ENCODE measurements at places on chromosomes 1 and 21.

DNA sequence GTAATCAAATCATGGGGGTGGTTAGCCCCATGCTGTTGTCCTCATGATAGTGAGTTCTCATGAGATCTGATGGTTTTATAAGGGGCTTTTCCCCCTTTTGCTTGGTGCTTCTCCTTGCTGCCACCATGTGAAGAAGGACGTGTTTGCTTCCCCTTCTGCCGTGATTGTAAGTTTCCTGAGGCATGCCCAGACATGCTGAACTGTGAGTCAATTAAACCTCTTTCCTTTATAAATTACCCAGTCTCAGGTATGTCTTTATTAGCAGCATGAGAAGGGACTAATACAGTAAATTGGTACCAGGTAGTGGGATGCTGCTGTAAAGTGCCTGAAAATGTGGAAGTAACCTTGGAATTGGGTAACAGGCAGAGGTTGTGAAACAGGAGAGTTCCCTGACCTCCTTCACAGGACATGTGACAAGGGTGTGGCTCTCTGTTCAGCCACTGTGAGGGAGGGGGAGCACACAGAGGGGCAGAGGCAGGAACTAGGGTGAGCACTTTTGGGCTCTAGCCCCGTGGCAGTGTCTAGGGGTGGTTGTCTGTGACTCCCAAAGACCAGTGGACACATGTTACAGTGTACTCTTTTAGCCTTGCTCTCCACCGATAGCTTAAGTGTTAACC lies 105.3 kb downstream of the BACH1 start:
- DNase-seq, result no peak

DNA sequence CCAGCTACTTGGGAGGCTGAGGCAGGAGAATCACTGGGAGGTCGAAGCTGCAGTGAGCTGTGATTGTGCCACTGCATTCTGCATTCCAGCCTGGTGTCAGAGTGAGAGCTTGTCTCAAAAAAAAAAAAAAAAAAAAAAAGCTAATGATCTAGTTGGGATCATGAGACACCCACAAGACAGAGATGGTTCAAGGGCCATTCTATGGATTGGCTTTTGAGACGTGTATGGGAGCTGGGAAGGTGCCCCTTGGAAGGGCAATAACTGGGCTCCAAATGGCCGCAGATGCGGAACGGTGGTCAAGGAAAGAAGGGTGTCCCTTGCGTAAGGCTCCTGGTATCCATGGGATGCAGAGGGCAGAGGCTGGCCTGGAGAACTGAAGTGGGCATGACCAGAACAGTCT lies 6.8 kb upstream of the ADAM15 start:
- DNase-seq, result no peak

GRCh38 chr1:241034203-241034936 lies 322.6 kb downstream of the RGS7 start:
- no peak for DNase-seq

GRCh38 chr21:40840401-40841125 lies 6.4 kb downstream of the DSCAM start:
- DNase-seq, result no peak

DNA sequence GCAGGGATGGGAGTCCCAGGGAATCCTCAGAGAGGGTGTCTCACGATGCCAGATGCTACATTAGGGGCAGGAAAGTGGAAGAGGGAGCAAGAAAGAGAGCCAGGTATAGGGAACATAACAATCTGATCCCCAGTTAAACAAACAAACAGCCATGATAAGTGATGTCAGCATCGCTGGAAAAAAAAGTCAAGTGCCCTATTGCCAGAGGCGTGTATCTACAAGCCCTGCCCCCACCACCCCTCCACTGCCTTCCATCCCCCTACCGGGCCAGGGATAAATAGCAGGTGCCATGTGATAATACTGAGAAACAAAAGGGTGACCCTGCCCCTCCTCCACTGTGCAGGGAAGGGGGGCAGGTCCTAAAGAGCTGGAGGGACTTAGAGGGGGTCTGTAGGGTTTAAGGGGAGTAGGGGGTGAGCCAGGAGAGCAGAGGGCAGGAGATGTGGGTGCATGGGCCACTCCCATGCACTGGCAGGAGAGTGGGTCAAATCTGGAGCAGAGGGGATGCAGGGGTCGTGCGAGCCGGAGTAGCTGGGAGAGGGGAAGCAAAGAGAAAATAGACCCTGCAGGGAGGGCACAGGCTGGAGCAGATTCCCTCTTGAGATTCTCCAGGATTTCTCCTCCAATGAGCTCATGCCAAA lies 3.4 kb downstream of the SLC26A9 start:
- DNase-seq, result no peak

- DNase-seq, result no peak
Observed at GRCh38 chr1:30335389-30335996, 387.9 kb downstream of the MATN1 start.

DNA sequence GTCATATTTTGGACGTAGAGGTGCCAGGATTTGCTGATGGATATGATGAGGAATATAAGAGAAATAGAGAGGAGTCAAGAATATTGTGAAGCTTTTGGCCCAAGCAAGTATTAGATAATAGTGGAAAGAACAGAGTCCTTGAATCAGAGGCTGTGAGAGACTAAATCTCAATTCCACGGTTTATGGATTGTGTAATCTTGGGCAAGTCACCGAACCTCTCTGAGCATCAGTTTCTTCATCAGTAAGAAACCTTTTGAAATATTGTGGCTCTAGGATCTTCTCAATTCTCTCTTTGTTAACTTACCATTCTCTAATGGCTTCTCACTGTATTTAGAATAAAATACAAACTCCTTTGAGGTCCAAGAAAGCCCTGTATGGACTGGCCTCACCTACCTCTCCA lies 77.6 kb downstream of the RPS6KA1 start:
- DNase-seq, result no peak

DNA sequence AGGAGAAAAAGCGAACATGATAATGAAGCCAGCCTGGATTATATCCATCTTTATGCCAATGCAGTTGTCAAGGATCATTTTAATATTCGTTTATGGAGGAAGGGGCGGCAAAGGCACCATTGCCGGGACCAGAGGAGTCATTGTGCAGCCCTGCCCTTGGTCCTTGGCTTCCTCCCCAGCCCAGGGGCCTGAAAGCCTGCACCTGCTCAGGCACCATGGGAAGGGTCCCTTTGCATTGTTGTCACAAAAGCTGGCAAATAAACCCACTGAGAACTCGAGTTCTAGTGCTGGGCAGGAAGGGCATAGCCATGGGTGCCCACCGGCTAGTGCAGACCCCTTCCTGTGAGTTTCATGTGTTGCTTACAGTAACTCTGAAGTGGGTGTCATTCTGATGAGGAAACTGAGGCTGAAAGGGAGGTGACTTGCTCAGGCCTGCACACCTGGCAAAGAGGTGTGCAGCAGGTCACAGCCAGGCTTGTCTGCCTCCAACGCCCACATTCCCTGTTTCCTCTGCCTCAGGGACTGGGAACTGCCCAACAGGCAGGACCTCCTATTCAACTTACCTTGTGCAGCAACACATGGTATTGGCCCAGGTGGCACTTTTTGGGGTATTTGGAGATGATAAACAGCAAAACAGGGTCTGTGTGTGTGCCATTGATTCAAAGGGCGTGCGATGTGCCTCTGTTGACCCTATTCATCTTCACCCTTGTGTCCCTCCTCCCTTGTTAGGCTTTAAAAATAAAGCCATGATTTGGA lies 84.6 kb downstream of the MAN1C1 start:
- DNase-seq, result no peak

DNA sequence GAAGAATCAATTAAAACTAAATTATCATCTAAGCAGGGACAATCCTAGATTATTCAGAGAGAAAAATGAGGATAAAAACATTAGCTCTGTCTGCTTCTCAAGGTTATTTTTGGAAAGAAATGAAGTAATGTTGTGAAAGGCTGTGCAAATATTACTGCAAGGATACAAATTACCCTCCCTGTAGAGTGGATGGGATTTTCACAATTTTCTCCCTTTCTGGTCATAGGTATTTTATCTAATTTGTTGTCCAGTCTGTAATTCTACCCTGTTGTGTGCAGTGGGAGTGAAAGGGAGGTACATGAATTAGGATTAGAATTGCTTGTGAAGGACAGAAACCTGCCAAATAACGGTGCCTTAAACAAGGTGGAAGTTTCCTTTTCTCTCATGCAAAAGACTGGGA lies 54.7 kb downstream of the MAP3K7CL start:
- no peak for DNase-seq

GRCh38 chr1:42259059-42259738 lies 75.8 kb downstream of the FOXJ3 start:
- DNase-seq, result no peak

GRCh38 chr1:43314233-43314632 lies 13.5 kb downstream of the TIE1 start:
- no peak for DNase-seq

DNA sequence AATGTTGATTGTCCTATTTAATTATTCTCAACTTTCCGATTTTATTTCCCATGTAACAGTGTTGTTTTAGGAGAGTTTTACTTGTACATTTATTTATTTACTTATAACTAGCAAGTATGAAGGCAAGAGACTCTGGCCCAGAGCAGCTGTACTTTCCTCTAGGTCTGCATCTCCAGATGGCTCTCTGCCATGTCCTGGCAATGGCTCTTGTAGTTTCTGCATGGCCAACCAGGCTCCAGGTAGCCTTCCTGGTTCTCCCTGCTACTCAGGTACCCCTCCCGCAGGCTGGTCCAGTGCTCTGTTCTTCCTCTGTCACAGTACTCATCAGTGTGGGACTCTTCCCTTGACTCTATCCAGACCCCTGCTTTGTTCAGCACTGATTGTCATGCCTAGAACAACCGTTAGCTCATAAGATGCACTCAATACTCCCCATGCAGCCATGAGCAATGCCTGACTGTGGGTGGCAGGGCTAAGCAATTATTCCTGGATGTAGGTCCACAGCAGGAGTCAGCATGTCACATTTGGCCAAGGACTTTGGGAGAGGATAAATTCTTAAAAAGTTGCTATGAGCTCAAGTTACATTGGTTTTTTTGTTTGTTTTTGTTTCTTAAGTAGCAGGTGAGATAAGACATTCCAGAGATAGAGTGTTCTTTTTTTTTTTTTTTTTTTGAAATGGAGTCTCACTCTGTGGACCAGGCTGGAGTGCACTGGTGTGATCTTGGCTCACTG lies 10.9 kb upstream of the IL20 start:
- DNase-seq, result no peak

GRCh38 chr1:26111530-26112406 lies at the start of gene PDIK1L:
TSS of gene PDIK1L (plus strand) at chr1:26111824. CDS start at chr1:26114309, 2,485 bp downstream.
- peak; percentile 91 for DNase-seq

DNA sequence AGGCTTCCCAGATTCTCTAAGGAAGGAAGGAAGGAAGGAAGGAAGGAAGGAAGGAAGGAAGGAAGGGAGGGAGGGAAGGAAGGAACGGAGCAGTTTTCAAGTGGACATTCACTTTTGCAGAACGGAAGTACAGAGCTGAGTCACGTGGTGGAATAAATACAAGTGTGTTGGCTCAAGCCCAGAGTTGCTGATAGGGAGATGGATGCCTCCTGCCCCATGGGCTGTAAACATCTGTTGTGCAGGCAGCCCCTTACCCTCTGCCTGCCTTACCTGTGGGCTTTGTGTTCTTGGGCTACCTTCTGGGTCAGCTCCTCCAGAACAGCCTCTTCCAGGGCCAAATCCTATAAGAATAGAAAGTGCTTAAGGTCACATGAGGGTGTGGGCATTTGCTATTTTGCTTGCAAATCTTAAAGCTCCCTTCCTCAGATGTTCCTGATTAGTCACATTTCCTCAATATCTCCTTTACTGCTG lies 121.7 kb downstream of the SMYD2 start:
- DNase-seq, result no peak

GRCh38 chr1:74388855-74389254 lies 123.6 kb downstream of the LRRC53 start:
- no peak for DNase-seq

- no peak for DNase-seq
Observed at GRCh38 chr1:200468264-200469001, 58.6 kb upstream of the ZNF281 start.

- DNase-seq, result no peak
Observed at GRCh38 chr1:49995734-49996133, 28.0 kb downstream of the AGBL4 start.

DNA sequence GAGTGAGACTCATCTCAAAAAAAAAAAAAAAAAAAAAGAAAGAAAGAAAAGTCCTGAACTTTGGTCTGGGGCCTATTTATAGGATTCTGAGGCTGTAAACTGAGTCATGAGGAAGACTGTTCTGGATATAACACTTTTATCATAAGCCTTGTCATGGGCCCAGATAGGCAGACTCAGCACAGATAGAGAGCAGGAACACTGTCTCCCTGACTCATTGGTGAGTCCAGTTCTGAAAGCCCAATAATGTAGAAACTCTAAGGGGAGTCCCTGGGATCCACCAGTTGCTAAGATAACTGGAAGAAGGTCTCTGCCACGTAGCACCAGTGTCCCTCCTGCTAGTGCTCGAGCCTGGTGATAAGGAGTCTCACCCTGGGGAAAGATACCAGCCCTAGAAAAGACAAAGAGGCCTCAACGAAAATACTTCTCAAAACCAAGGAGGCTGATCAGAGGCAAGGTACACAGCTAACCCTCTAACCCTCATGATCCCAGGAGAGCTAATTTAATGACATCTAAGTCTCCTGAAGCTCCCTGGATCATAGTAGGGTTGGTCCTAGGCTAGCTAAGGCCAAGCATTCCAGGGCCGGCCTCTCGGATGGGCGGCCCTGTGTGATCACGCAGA lies 43.5 kb downstream of the LPAR3 start:
- DNase-seq, result no peak

- DNase-seq, result no peak
Observed at GRCh38 chr1:1327291-1327690, 2.7 kb downstream of the CPTP start.

- no peak for DNase-seq
Observed at GRCh38 chr1:33346927-33347649, 26.2 kb upstream of the A3GALT2 start.

DNA sequence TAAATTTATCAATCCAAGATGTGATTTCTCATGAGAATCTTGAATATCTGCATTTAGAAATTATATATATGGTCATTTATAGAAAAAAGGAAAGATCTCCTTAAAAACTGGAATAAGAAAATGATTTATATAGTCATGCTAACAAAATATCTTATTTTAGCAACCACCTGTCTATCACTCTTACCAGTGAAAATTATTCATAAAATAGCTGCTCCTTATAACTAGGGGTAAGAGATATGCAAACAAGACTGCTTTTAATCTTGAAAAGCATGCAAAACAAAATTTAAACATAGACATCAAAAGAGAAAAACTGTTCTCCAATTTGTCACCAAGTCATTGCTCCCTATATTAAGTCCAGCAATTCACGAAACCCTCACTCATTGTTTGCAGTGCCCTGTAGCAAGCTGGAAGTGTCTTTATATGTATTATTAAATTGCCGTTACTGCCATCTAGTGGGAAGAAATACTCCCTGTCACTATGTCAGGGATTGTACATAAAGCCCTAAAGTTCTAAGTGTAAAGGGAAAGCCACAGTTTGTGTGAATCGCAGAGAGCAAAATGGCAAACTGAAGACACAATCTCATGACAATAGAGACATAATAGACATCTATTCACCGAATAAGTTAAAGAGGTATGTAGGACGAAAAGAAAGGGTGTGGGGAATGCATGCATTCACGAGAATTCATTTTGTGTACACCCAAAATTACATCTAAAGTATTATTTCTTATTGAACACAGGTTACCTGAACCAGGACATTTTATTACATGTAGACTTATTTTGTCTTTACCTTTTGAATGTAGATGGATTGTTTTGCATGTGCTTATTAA lies 600.5 kb downstream of the USP25 start:
- DNase-seq, result no peak

Data from stimulated activated CD8-positive, alpha-beta memory T cell treated with anti-CD3 and anti-CD28 coated beads, Interleukin-4, amount 100 ng/mL, for 1 hour (primary cell).